ENCODE measurements at places on chromosomes 13 and 19.

DNA sequence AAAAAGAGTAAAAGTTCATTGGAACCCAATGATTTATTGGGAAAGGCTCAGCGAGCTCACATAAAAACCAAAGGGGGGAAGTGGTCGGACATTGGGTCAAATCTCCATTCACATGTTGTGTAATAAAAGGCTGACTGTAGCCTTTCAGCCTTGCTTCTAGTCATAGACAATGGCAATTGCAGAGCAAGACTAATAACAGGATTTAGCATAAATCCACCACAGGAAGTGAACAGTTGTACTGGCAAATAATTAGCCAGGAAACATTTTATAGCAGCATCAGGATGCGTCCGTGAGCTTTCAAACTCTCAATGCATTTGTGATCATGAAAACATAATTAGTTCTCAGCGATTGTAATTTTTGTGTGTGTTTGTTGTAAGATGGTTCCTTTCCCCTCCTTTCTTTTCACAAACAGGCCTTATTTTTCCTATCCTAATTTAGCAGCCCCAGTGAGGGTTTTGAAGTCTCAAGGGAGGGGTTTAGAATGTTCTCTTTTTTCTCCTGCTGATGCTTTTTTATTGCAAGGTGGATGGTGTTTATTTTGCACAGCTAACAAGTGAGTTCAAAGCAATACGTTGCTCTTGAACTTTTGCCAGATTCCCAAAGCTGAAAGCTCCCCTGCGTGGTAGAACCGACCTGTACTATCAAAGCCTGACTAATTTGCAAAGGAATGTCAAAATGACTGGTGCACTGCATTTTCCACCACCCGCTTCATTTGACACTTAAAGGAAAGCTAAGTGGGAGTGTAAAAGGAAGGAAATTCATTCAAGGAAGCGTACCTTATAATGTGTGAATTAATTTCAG lies 105.6 kb downstream of the SPRY2 start:
- no peak for DNase-seq

DNA sequence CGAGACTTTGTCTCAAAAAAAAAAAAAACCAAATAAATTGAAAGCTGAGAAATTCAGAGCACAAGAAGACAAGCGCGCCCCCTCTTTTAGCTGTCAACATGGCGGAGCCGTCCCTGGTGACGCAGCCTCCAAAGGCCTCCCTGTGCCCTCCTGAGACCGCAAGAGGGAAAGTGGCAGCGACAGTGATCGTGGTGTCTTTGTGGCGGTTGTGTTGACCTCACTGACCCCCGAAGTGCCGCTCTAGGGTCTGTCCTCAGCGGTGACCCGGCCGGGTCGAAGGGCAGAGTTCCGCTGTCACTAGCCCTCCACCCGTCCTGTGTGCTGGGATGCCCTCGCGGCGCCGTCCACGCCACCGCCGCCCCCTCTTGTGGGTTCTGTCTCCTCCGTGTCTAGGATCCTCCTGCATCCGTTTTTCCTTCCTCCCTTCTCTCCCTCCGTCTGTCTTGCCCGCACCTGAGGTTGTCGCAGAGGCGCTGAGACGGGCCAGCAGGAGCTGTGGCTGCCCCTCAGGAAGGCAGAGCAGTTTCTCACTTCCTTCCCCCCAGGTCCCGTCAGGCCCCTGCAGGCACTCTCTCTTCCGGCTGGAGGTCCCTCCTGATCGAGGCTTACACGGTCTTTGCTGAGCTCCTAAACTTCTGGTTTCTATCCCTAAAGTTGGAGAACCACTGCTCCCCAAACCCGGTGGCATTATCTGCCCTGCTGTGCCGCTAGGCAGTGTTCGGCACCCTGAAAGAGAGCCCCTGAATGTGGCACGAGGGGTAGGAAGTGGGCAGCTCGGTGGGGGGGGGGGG lies 7.2 kb downstream of the UHRF1 start:
- DNase-seq: no peak

DNA sequence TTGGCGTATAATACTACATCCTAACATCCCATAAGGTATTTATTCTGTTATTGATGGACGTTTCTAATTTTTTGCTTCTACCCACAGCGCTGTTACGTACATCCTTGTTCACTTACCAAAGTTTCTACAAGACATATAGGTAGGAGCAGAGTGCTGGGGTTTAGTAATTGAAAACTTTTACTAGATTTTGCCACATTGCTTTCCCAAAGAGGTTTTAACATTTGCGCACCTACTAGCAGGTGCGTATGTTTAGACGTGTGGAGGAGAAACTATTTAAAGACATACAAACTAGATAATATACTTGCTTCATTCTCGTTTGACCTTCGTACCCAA lies 559 bp upstream of the RPL21 start:
- no peak for DNase-seq

DNA sequence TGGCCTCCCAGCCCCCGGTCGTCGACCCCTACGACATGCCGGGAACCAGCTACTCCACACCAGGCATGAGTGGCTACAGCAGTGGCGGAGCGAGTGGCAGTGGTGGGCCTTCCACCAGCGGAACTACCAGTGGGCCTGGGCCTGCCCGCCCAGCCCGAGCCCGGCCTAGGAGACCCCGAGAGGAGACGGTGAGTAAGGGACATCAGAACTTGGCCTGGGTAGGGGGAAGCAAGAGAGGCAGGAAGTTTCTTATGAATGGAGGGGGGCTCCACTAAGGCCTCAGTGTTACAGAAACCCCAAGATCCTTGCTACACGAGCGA lies 2.9 kb downstream of the FOSB start:
- DNase-seq: no peak

GRCh38 chr13:67152085-67152484 lies 78.1 kb downstream of the PCDH9 start:
- no peak for DNase-seq

DNA sequence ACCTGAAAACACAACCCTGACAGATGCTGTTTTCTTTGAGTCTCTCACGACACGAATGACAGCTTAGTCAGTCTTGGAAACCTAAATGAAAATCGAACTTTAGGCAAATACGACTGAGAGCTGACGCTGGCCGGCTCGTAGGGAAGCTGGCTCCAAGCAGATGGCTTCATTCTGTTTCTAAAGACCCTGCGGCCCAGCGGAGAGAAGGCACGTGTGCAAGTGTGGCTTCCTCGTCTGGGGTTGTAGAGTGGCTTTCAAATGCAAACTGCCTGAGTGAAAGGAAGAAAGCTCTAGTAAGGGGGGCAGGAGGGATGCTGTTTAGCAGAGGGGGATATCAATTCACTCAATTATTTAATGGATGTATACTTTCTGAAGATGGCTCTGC lies 26.1 kb upstream of the TIMM44 start:
- DNase-seq: no peak

DNA sequence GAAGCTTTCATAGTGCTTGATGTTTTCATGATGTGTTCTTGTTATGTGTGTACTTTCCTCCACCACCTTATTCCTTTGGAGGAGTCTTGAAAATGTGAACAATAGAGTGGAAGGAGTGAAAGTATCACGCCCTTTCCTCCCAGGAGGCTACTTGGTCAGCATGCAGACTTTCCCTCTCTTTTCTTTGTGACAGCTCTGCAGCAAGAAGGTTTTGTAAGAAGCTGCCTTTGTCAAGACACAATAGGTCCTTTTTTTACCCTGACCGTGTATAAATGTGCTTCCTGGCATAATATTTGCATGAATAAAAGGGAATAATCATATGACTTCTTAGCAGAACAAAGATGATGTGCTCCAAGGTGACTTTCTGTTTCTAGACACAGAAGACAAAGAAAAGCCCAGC lies 882.6 kb upstream of the SLITRK5 start:
- no peak for DNase-seq

- DNase-seq: no peak
These were observed 489.3 kb downstream of the GPC6 start for GRCh38 chr13:93715866-93716265.

DNA sequence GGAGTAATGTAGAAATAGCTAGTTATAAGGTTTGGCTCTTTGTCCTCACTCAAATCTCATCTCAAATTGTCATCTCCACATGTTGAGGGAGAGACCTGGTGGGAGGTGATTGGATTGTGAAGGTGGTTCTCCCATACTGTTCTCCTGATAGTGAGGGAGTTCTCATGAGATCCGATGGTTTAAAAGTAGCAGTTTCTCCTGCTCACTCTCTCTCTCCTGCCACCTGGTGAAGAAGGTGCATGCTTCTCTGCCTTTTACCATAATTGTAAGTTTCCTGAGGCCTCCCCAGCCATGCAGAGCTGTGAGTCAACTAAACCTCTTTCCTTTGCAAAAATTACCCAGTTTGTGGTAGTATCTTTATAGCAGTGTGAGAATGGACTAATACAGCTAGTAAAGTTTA lies 849.4 kb downstream of the DACH1 start:
- no peak for DNase-seq

- no peak for DNase-seq
These were observed 452.3 kb downstream of the IRS2 start for GRCh38 chr13:109333893-109334651.

All from HS-5 (cell line).